ENCODE measurements at places on chromosomes 6 and 20.

GRCh38 chr6:102582569-102582968, 1189.1 kb downstream of the GRIK2 start:
- DNase-seq: no peak

DNA sequence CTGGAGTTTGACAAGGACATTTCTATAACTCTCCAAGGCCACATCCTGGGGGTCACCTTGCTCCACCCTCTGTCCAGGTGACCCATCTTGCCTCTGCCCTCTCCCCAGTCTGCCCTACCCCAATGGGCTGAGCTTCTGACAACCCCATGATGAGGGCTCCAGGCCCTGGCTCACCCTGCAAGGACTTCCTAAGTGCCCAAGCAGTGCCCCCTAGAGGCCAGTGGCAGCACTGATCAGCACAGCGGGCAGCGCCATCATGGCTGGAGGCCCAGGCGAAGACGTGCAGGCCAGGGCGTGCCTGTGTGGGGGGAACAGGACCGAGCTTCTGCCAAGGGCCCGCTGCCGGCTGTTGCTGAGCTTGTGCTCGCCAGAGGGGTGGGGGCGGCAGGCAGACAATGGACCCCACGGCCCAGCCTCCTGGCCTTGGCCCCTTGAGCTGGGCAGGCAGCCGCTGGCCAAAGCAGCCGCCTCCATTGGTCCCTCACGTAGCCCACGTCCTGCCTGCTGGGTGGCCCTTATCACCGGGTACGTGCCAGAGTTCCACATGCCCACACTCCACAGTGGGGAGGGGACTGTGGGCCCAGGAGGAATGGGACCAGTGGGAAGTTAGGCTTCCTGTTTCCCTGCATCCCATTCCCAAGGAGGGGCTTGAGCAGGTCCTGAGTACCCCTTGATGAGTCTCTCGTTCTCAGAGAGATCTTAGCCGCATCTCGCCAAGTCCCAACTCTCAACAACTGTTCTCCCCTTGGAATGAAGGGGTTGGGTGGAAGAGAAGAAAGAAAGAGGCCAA, 64.3 kb downstream of the MRPL14 start:
- DNase-seq: peak; percentile 24

DNA sequence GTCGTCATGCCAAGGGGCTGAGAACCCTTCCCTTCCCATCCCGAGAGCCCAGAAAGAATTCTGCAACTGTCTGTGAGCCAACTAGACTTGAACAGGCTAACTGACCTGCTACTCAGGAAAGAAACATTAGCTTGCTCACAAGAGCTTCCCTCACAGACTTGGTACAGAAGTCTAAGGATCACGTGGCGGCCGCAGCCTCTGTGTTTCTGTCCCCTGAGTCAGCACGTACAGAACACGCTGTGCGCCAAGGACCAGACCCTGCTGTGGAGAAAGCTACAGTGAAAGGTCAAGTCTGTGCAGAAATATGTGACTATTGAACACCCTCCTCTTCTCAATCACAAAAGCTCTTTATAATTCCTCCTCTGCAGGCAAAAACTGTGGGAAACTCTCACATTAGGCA, 151.3 kb upstream of the QKI start:
- DNase-seq: no peak

DNA sequence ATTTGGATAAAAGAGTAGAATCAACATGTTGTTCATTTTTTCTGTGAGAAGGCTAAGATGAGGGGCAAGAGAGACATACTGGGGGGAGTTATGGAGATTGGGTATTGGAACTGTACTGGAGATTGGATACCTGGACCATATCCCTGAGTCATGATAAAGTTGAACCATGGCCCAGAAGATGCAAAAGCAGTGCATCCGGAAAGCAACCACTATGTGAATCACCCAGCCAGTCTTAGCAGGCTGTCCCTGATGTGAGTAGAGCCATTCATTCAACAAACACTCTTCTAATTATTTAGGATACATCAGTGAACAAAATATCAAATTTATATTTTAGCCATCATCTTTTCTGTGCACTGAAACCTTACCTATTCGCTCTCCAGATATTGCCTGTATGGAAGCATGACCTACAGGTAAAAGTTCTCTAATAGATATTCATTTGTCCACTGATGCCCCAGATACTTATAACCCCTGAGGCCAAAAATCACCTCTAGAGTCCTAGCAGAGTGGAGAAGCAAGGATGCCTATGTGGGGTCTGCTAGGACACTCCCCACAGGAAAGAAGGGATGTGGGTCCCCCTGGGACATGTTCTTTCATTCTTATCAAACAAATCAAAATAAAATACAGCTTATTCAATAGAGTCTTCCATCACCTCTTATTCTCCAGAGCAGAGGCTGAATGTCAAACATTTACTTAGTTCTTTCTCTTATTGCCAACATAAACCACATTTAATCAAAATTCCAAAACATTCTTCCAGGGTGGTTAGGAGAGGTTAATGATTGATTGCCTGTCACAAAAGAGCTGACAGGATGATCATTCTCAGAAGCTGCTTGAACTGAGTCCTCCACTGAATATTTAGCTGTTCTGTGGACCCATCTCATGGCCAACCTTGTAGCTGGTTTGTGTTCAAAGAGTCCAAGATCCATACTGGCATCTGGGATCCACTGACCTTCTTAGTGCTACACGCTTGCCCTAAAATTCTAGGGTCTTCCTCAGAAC, 37.0 kb upstream of the PKHD1 start:
- DNase-seq: no peak

GRCh38 chr20:11651647-11652046, 266.0 kb upstream of the BTBD3 start:
- DNase-seq: no peak

GRCh38 chr6:123638865-123639264, 2.1 kb upstream of the TRDN start:
- no peak for DNase-seq

GRCh38 chr6:28693033-28693750, 167.5 kb downstream of the GPX5 start:
- no peak for DNase-seq

- no peak for DNase-seq
Measured at GRCh38 chr6:7921632-7922092, 11.1 kb upstream of the TXNDC5 start.

DNA sequence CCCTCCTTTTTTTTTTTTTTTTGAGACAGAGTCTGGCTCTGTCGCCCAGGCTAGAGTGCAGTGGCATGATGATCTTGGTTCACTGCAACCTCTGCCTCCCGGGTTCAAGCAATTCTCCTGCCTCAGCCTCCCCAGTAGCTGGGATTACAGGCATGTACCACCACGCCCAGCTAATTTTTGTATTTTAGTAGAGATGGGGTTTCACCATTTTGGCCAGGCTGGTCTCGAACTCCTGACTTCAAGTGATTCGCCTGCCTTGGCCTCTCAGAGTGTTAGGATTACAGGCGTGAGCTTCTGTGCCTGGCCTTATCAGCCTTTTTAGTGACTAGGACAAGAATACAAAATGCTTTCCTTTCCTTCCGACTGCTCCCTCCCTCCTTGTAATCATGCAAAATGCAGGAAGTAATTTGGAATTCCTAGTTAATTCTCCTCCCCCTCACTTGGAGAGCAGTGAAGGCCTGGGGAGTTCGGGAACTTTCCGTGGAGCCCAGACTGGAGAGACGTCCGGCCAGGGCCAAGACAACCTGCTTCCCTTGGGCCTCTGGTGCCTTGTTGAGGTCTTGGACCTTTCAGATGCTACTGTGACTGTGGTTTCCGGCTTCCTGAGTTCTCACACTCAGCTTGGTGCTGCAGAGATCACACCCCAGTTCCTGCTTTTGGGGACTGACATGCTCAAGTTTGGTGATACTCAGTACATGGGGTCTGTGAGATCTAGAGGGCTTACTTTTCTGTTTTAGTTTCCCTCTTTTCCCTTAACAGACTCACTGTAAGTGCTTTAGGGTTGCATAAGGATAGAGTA, 3.9 kb upstream of the PHF20 start:
- DNase-seq: peak; percentile 29

DNA sequence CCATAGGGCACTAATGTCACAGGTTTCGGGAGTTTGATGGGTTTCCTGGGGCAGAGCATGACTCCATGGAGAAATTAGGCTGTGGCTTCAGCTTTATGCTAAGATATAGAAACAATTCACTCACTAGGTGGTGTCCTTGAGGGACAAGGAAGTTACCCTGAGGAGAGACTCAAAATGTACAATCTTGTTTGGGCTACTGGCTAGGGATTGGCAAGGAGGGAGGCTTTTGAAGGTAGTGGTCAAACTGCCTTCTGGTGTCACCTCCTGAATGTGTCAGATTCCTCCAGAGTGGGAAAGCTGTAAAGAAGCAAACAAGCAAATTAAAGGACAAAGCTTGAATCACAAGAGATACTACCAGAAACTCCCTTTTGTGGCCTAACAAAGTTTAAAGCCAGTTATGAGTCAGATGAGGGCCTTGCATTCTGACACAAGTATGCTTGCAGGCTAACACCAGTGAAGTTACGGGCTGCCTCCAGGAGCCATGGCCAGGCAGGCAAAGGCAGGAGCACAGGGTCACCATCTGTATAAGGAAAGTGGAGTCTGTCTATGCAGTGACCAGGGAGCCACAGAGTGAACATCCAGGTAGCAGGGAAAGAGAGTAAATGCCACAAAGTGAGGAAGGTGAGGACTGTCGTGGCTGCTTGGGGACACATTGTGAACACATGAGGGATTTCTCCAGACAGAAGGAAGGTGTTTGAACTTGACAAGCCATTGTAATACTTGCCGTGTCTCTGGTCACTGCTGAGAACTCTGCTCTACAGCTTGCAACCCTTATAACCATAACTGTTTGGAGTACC, 107.7 kb upstream of the DTNBP1 start:
- DNase-seq: no peak

DNA sequence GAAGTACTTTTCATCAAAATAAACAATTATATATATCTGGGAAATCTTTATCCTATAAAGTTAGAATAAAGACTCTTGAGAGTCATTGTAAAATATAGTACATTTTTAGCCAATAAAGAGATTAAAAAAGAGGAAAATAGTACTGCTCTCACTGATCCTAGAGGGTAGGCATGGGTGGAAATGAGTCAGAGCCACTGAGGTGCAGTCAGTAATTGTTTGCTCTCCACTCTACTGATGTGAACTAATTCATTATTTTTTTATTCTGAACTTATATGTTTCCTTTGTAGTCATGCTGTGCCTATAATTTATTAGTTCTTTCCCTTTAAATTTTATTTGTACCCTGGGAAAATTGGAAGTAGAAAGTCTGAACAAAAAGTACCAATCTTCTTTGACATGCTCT, 1359.4 kb upstream of the GJE1 start:
- no peak for DNase-seq

DNA sequence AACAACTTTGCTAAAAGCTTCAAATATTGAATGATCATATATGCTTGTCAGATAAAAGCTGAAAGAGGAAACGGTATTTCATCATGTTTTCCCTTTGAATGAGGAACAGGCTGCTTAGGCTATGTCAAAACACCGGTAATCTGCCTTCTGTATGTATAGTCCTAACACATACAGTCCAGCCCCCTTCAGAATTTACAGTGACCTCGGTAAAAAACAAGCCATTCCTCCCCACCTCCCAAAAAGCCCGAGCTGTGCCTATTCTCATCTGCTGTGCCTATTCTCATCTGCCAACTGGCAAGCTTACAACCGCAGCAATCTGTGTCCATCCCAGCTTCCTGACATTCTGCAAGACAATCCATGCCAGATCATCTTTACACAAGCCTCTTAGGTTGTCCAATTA, 26.8 kb upstream of the UBE2J1 start:
- no peak for DNase-seq

DNA sequence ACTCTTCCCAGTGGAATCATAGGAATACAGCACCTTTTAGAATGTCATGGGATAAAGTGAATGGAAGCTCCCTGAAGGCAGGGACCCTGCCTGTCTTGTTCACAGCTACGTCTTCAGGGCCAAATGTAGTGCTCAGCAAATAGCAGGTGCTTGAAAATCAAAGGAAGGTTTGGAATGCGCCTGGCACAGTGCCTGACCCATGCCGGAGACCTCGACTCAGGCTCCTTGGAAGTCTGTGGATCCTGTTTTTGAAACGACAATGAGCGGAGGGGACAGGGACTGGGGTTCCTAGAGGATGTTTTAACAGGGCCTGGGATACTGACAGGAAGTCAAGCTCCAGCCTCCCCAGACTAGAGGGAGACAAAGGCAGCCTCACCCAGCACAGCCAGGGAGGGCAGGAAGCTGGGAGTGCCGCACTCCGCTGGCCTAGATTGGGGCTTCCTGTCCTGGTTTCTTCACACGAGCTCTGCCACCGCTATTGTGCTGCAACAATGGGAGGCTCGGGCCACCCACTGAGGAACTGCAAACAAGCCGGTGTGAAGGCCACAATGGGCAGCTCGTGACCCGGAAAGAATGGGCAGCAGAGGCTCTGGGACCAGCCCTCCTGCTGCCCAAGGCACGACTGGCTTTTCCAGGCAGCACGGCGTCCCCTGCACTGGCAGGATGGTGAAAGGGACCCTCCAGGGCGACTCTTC, 76.7 kb downstream of the PREX1 start:
- no peak for DNase-seq

GRCh38 chr6:68094070-68094469, 541.0 kb upstream of the ADGRB3 start:
- DNase-seq: no peak

DNA sequence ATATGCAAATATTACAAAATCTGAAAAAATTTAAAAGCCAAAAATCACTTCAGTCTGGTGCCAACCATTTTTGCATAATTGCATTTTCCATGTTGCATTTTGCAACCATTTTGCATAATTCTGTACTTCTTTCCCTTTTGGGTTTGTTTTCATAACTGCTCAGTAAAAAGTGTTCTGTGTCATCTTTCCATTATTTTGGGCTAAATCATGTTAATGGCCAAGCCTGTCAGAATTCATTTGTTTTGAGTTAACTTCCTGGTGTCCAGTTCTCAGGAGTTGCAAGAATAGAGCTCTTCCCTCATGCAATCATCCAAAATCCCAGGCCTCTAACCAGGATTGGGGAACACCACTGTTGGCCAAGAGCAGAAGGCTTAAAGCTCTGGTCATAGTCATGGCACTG, 133.6 kb downstream of the MTHFD1L start:
- DNase-seq: no peak

DNA sequence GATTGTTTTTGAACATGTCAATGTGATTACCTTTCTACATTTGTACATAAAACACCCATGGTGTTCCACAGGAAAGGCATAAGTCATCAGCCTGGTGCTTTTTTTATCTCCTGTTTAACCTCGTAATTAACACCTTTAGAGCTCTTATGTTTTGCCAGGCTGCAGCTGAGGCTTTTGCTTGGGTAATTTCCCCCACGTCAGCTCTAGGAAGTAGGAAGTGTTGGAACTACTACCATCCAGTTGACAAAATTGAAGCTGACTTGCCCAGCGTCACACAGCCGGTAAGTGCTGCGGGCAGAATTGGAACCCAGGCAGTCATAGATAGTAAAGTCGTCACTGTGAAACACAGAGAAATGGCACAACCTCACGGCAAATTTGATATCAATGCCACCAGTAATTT, 86.6 kb upstream of the BMP2 start:
- DNase-seq: no peak

- no peak for DNase-seq
Measured at GRCh38 chr20:20251836-20252235, 116.1 kb upstream of the INSM1 start.

DNA sequence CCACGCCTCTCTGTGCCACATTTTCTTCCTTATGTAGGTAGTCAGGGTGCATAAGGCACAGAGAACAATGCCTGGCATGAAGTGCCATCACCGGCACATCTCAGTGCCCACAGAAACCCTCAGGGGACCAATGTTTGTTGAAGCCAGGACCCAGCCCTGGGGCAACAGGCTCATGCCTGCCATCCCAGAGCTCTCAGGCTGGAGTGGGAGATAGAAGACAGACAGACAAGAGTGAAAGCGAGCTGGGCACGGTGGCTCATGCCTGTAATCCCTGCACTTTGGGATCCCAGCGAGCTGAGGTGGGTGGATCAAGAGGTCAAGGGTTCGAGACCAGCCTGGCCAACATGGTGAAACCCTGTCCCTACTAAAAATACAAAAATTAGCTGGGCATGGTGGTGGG, 13.5 kb downstream of the EFCAB8 start:
- DNase-seq: no peak

Measured in stimulated activated CD8-positive, alpha-beta memory T cell treated with anti-CD3 and anti-CD28 coated beads, Interleukin-7, amount 100 ng/mL, for 24 hours (primary cell).